Sciatic nerve (tissue), 2 donors: ENCODE measurements at places on chromosomes 3 and 15. TPM values are rescaled to one million over a fixed set of nuclear protein-coding genes. Genes with fewer than 3 reads are reported as not detected.
A peak's percentile ranks its signal among the peaks of the same experiment; 100 is the strongest.

- DNase-seq, result peak; percentile 57
Measured at GRCh38 chr3:30437171-30437601, 169.2 kb upstream of the TGFBR2 start.

DNA sequence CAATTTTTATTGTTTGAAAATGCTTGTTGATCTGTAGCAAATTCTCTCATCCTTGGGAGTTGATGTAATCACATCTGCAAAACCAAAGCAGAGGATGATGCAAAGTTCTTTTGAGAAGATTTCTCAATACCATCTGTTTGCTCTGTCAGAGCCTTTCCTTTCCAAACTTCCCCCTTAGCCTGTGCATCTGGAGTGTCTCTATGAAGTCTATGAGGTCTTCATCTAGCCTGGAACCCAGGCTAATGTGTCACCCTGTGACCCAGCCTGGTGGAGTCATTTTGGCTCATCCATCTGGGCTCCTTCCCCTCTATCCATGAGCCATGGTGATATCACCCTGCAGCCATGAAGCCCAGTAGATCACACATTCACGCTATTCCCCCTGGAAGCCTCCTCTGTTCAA, 123.2 kb upstream of the SLC7A14 start:
- no peak for DNase-seq

Gene BMF
- total RNA-seq, result 15.0 TPM

- no peak for DNase-seq
Measured at GRCh38 chr3:118682921-118683320, 351.7 kb downstream of the IGSF11 start.

Gene TNNC1
- 205 TPM for total RNA-seq

DNA sequence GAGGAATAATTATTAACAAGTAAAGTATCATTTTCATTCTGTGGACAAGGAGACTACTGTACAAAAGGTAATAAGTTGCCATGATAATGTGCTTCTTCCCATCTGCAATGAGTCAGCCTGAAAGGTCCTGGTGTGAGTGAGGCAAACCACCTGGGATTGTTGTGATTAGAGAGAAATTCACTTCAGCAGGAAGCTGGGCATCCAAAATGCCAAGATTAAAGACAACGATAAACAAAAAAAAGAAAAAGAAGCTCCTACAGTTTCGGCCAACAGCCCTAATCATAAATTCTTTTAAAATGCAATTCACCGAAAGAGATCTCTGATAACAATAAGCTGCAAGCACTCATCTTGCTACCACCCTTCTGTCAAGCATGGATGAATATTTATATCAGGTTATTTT, 507.8 kb downstream of the TUSC7 start:
- no peak for DNase-seq

Gene ITIH1
- total RNA-seq, result not detected
